NCI-H1417 treated with DMSO at 0.1 percent for 48 hours (cell line): ENCODE measurements at places on chromosomes 3 and 15.

DNA sequence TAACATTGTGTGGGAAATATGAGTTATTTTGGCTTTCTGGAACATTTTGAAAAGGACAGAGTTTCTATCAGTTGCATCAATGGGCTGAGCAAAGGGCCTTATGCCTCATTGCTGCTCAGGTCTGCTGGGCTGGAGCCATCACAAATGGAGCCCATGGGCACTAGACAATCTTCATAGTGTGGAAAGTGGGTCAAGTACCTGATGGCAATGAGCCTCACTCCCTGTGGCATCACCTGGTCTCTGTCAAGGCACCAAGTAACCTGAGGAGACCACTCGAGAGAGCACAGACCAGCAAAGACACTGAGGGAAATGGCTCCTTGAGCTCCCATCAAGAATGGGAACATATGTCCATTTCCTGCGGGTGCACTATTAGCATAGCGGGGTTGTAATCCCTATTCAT is 96.7 kb upstream of the PPP2R3A start:
- no peak for DNase-seq

GRCh38 chr3:168091941-168092340 is 3.8 kb downstream of the GOLIM4 start:
- DNase-seq = no peak

GRCh38 chr3:150451329-150452048 is 43.4 kb downstream of the TSC22D2 start:
- no peak for DNase-seq

DNA sequence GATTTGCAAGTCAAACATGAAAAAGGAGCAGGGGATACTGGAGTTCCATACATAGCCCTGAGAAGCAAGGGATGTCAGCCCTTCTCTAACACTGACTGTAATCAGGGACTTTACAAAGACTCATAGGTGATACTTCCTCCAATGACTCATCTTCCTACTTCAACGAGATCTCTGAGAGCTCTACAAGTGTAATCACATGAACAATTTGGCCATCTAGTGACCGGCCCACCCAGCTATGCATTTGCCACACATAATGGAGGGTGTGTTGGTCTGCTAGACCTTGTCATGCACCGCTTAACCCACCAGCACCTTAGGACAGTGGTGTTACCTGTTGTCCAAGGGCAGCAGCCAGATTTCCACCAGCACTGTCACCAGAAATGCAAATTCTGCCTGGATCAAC is 75.3 kb downstream of the NCEH1 start:
- DNase-seq = no peak

GRCh38 chr15:90642464-90643300 is 74.5 kb upstream of the BLM start:
- no peak for DNase-seq

- DNase-seq = no peak
Observed at GRCh38 chr3:160826408-160826807, 70.4 kb downstream of the PPM1L start.

- DNase-seq = no peak
Observed at GRCh38 chr15:92503889-92504288, 110.2 kb downstream of the ST8SIA2 start.

DNA sequence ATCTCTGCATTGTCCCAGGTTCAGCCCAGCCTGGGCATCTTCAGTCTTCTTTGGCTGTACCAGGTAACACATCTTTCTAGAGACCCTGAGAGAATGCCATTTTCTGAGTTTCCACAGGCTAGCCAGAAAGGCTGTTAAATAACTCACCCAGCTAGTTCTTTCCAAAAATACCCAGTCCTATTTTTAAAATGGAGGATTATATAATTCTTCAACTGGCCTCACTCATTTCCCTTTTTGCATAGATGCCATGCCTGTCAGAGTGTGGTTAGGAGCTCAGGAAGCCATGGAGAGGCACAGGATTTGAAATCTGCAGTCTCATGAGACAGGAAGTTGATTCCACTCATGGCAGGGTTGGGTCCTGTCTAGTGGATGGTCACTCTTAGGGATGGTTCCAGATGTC is 39.8 kb downstream of the CEMIP start:
- no peak for DNase-seq

GRCh38 chr3:65234499-65234898 is 546.7 kb upstream of the ADAMTS9 start:
- no peak for DNase-seq

DNA sequence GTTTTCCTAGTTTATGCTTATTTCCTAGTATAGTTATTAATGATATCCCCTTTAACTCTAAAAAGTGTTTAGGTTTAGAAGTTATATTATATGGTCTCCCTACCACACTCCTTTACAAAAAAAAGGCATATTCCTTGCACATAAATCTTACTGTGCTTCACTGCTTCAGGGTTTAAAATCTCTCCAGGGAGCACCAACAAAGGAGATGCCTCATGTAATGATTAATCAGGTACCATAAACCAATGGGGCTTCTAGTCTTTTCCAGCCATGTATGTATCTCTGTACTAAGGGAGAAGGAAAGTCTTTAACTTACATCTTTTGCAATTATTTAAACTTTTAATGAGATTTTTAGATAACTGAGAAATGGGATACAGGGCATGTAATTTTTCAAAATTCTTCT is 91.5 kb upstream of the RBMS3 start:
- no peak for DNase-seq
